Naive thymus-derived CD4-positive, alpha-beta T cell (primary cell): ENCODE measurements at places on chromosomes 1 and 21. TPM values are rescaled to one million over a fixed set of nuclear protein-coding genes. Genes with fewer than 3 reads are reported as not detected.

KCNA3 gene
- polyA plus RNA-seq = 114 TPM

PDPN gene
- polyA plus RNA-seq = not detected

DNA sequence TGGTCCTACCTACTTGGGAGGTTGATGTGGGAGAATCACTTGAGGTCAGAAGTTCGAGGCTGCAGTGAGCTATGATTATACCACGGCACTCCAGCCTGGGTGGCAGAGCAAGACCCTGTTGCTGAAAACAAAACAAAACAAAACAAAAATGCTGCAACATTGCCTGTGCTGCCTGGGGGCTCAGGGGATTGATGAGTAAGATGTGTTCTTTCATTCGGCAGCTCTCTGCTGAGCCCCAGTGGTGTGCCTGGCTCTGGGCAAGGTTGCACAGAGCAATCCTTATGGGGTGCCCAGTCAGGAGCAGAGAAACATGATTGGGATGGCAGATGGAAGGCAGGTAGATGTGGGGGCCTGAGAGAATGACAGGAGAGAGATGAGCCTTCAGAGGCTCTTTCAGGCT lies 28.6 kb upstream of the KDM4A start:
- no peak for DNase-seq

GRCh38 chr1:46421739-46422138 lies 27.6 kb downstream of the FAAH start:
- no peak for DNase-seq

- no peak for DNase-seq
These were observed 105.4 kb upstream of the VANGL1 start for GRCh38 chr1:115536279-115536816.

DNA sequence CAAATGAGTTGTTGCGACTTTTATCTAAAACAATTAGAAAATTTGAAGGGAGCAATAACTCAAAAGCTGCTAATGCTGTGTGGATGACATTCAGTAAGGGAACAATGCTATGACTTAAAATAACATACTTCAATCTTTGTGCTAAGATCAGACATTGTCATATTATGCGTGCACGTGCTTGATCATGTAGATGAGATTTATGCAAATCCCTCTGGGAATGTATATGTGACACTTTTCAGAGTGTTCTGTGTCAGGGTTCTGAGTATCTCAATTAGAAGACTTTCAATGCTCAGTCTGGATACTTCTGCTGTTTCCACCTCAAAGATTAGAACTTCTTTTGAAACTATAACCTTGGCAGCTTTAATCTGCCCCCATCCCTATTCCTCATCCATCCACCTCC lies 18.6 kb upstream of the POU2F1 start:
- DNase-seq = no peak

- DNase-seq = no peak
These were observed 377.3 kb downstream of the SETD4 start for GRCh38 chr21:35682904-35683549.
